ENCODE measurements at places on chromosomes 4 and X.

GRCh38 chr4:146243141-146243882 lies 29.0 kb downstream of the REELD1 start:
- no peak for DNase-seq

GRCh38 chrX:49303346-49303745 lies at the start of gene GAGE10:
Gene GAGE10, plus strand, starts transcription at chrX:49303646. Its CDS starts 1,214 bp downstream, at chrX:49304860.
- no peak for DNase-seq

DNA sequence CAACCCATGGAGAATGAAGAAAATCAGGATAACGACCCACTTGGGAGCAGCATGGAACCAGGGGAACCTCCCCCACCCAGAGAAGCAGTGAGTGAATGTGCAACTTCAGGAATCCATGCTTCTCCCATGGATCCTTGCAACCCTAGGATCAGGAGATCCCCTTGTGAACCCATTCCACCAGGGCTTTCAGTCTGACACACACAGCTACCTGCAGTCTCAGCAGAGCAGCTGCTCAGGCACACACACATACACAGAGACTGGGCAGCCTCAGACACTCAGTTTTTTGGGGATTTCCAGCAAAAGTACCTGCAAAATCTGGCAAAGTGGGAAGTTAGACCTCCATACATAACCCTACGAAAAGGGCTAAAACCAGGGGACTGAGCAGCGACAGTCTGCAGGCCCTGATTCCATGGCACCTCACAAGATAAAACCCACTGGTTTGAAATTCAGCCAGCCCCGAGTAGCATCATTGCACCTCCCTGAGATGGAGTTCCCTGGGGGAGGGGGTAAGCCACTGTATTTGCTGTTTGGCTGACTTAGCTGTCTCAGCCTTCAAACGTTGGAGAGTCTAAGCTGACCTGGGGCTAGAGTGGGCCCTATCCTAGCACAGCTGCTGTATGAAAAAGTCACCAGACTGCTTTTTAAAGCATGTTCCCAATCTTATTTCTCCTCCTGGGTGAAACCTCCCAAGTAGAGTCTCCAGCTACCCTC lies 737.5 kb upstream of the NDST4 start:
- DNase-seq, result no peak

DNA sequence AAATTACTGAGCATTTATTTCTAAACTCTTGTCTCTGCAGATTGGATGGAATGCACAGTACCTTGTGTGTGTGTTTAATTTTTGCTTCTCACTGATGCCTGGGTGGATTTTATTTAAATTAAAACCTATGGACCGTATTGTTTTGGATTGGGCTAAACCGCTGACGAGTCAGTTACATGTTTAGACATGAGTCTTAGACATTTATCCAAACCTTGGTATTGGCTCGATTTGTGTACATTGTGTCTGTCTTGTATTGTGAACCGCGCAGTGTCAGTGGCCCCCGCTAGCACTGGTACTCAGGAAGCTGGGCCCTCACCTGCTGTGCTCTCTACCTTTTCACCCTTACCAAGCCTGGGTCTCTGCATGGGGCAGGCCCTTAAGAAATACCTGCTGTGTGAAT lies 40.8 kb upstream of the TADA2B start:
- DNase-seq, result no peak

Measured in AML-193 (cell line).